ENCODE measurements at places on chromosomes 16 and 17.

DNA sequence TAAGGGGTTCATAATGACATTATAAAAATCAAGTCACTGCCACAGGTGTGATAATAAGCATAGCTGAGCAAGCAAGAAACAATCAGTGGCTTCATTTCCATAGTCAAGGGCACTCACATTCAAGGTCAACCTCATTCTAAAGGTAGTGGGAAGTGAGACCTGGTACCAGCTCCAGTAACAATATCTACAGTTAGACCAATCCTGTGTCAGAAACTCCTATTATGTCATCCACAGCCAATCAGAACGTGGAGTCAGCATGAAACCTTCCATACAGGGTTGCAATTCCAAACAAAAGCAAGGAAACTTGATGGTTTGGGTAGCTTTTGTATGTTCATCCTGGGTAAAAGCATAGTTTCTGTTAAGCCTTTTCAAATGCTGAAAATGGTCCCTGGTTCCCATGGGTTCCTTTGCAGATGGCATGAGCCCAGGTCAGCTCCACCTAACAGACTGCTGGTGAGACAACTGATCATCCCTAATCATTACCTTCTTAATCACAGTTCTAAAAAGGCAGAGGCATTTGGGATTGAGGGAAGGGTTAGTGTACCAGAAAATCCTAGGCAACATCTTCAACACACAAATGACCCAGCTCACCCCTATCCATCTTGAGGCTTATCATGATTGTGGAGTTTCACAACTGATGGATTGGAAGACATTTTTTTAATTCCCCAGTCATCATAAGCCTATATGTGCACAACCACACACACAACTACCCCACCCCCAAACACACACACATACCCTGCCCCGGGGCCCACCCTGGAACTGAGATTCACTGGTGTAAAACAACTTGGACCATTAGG lies 30.4 kb downstream of the TEX2 start:
- DNase-seq, result no peak

DNA sequence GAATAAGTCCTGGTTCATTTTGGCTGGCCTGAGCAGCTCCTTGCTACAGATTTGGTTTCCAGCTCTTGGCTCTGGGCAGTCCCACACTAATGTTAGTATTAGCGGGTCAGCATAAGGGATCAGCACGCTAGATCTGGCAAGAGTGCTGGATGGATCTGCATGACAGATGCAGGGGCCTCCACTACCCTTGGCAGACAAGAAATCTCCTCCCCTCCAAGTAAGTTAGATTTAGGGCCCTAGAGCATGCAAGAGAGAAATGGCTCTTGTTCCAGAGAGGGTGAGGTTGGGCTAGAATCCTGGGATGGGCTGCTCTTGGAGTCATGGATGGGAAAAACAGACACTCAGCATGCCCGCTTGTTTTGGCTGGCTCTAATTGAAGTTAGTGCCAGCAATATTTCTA lies 414.3 kb downstream of the RBFOX1 start:
- DNase-seq, result no peak

- no peak for DNase-seq
These were observed 244.7 kb upstream of the WSB1 start for GRCh38 chr17:27049104-27049784.

GRCh38 chr16:88924834-88925539 lies 52.0 kb downstream of the CBFA2T3 start:
- DNase-seq, result peak; percentile 48

DNA sequence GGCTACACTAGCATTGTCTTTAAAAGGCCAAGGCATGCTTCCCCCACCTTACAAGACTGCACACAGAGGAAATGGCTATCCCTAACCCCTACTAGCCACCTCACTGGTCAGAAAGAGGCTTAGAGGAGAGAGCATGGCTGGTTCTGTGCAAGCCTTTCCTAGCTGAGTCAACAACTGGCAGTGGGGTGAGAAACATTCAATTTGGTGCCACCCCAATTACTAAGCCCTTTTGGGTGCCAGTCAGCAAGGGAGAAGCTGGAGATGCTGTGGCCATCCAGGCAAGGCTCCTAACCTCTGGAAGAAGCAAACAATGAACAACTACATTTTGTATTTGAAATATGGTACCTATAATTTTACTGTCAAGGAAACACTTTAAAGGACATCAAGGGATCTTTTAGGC lies 4.7 kb upstream of the KAT7 start:
- DNase-seq, result no peak

DNA sequence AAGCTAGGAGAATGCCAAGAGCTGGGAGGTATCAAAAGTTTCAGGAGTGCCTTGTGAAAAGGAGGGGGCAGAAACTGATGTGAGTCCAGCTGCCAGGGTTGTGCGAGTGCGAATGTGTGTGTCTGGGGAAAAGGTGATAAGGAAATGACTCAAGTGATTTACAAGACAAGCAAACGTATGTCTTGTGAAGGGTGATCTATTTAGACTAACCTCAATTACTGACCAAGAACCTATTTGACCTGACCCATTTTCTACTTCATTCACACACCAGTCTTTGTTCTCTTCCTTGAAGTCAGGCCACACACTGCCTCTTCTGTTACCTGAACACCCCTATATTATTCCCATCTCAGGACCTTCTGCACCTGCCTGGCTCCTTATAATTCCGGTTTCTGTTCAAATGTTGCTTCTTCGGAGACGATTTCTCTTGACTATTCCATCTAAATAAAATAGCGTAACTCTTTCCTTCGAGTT lies 1.0 kb downstream of the GDE1 start:
- no peak for DNase-seq

GRCh38 chr16:66620429-66620795 lies 15.9 kb downstream of the CMTM3 start:
- no peak for DNase-seq

DNA sequence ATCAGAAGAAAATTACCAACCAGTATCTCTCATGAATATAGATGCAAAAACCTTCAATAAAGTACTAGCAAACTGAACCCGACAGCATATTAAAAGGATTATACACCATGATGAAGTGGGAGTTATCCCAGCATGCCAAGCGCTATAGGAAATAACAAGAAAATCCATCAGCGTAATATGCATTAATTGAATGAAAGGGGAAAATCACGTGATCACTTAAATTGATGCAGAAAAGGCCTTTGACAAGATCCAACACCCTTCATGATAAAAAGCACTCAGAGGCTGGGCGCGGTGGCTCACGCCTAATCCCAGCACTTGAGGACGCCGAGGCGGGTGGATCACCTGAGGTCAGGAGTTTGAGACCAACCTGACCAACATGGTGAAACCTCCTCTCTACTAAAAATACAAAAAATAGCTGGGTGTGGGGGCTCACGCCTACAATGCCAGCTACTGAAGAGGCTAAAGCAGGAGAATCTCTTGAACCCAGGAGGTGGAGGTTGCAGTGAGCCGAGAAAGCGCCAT lies 4.8 kb downstream of the CTRB2 start:
- DNase-seq, result no peak

DNA sequence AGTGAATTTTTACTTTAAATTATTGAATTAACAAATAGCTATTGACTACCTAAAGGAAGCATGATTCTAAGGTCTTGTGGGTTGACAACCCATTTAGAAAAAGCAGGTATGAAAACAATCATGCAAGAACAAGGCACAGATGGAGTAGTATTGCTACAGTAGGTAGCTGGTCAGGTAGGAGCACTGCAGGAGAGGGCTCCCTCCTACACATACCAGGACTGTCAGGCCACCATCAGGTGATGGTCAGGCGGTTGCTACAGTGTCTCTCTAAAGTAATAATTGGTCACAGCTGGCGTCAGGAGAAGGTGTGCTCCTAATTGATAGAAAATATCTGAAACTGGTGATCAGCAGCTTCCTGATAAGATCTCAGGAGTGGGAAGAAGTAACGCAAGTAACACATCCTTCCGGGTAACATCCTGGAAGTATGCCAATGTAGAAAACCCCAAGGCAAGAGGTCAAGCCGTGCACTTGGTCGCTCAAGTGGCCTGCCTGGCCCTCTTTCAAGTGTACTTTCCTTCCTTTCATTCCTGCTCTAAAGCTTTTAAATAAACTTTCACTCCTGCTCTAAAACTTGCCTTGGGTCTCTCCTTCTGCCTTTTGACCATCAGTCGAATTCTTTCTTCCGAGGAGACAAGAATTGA lies 486.5 kb downstream of the TMEM114 start:
- DNase-seq, result no peak

DNA sequence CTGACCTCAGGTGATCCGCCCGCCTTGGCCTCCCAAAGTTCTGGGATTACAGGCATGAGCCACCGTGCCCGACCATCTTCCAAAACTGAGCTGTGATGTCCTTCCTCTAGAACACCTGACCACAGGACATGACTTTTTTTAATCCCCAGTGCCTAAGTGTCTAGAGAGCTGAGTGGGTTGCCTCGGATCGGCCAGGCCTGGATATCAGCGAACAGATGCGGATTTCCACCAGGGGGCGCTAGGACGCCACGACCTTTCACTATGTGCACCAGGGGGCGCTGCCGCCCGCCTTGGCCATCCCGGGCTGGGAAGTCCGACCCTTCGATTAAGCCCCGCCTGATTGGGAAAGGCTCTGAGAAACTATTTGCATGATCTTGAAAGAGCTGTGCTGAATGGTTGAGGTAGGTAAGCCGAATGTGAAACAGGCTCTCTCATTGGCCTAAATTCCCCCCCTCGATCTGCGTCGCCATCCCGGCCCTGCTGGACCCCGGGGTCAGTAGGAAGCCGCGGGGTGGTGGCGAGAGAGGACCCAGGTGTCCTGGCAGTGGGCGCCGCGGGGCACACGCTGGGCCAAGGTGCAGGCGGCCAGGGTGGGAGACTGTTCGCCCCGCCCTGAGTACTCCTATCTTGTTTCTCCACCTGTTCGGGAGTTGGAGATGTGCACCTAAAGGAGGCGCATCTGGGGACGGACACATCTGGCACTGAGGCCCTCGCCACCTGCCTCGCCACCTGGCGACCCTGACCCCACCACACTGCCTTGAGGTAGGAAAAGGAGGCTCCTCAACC lies at the start of gene ACBD4:
TSS of gene ACBD4 (plus strand) at position 496 of the 786 bp plus-strand sequence. CDS start 458 bp downstream, outside the sequence.
- DNase-seq, result peak; percentile 90

GRCh38 chr16:61871837-61872777 lies 164.1 kb downstream of the CDH8 start:
- DNase-seq, result no peak

- no peak for DNase-seq
These were observed 2.0 kb downstream of the ADAT1 start for GRCh38 chr16:75621170-75621477.

DNA sequence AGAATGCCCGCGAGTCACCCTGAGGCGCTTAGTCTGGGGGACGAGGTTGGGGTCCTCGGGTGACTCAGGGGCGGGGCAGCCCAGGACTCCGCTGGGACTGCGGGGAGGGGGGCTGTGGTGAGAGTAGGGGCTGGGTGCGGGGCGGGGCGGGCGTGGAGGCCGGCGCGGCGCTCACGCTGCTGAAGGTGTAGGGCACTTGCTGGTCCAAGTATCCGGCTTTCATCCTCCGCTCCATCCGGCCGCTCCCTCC lies 832 bp downstream of the ETV4 start:
- no peak for DNase-seq

GRCh38 chr16:86984991-86985647 lies 332.1 kb downstream of the C16orf95 start:
- DNase-seq, result no peak

GRCh38 chr17:2635675-2636074 lies 42.2 kb downstream of the PAFAH1B1 start:
- no peak for DNase-seq

GRCh38 chr17:79541056-79541850 lies 69.6 kb downstream of the RBFOX3 start:
- DNase-seq, result no peak

GRCh38 chr16:2199095-2199494 lies 2.7 kb upstream of the CASKIN1 start:
- no peak for DNase-seq

DNA sequence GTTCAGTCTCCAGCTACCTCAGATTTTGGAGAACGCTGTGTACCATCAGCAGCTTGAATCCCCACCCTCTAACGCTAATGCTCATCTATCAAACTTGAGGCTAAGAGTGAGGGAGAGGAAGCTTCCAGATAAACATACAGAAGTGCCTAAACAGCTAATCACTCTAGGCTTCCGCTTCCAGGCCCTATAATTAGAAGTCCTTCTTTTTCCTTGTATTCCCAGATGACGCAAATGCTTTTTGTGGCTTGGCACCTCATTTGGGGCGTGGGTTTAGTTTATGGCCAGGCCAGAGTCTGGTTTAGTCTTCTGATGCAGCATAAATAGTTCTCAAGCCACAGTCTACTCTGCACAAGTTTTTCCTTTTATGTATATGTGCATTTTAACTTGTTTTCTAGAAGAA lies 263.4 kb downstream of the BCAS3 start:
- no peak for DNase-seq

GRCh38 chr17:8409966-8410882 lies 12.6 kb upstream of the RNF222 start:
- peak; percentile 38 for DNase-seq

GRCh38 chr17:80649672-80650330 lies 105.2 kb downstream of the RPTOR start:
- DNase-seq, result no peak

- no peak for DNase-seq
These were observed 6.6 kb downstream of the CDC42EP4 start for GRCh38 chr17:73304971-73305812.

GRCh38 chr16:72202014-72202413 lies 30.1 kb upstream of the PMFBP1 start:
- no peak for DNase-seq

- no peak for DNase-seq
These were observed 811 bp upstream of the MAP2K3 start for GRCh38 chr17:21283482-21284318.

DNA sequence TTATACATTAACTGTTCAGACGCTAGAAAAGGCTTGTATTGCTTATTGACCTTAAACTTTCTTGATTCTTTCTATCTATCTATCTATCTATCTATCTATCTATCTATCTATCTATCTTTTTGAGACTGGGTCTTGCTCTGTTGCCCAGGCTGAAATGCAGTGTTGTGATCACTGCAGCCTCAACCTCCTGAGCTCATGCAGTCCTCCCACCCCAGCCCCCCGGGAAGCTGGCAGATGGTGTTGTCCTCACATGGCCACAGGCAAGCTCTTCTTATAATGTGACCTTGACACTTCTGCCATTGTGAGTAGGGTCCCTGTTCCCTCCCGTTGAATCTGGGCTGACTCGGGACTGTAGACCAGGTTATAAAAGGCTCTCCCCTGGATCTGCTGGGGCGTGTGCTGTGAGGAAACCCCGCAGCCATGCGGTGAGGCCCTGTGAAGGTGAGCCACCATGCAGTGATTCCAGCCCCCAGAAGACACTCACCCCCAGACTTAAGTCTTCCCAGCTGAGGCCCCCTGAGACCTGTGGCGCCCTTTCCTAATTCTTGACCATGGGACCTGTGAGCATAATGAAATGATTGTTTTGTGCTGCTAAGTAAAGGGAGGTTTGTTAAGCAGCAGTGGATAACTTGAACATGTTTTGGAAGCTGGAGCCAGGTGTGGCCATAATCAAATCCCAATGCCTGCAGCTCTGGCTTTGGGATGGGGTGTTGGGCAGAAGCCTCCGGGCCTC lies 54.3 kb downstream of the RPTOR start:
- no peak for DNase-seq

- DNase-seq, result no peak
These were observed 155.7 kb downstream of the CMIP start for GRCh38 chr16:81600275-81600674.
